ENCODE measurements at places on chromosomes 16 and 17.

DNA sequence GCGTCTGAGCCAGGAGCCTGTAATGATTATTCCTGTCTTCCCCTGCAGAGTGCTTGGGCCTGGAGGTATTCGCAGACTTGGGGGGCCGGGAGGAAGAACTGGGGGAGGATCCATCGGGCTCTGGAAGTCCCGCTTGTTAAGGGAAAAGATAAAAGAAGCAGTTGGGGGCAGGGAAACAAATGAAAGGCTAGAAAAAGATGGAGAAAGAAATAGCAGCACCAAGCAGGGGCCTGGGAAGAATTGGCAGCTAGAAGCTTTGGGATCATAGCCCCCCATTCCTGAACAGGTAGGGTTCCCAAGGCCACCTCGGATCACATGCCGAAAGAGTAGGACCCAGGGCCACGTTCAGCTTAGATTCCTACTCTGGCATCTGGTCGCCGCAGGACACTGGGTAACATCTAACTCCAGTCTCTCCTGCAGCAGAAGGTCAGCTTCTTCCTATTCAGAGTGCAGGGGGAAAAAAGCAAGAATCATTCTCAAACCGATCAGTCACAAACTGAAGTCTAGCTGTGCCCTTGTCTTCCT, 23.6 kb downstream of the ADAM11 start:
- no peak overlapping the region for H3K4me3 ChIP-seq
- H3K36me3 ChIP-seq = no peaks in the 10 kb centered on the region
- H3K4me1 ChIP-seq = peaks cover 11% of the 10 kb centered on the region
- no peak overlapping the region for H3K27ac ChIP-seq

DNA sequence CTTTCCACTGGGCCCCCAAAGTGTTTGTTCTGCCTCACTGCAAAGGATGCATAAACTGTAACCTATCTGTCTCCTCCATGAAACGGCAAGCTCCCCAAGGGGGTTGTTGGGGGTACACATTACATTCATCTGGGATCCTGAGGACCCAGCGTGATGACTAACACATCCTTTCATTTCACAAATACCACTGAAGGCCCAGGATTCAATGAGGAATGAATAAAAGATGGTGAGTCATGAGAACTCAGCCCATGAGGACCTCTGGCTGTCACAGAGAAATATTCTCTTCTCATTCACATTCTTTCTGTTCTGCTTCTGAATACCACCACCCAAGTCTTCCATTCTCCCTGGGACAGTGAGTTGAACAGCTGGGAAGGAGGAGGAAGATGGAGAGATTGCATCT, 149.8 kb downstream of the RBFOX3 start:
- H3K36me3 ChIP-seq = no peaks in the 10 kb centered on the region
- no peak overlapping the region for H3K4me3 ChIP-seq
- no peak overlapping the region for H3K27ac ChIP-seq
- H3K4me1 ChIP-seq = no peaks in the 10 kb centered on the region
- no peak for DNase-seq
- no peaks in the 10 kb centered on the region for H3K27me3 ChIP-seq

DNA sequence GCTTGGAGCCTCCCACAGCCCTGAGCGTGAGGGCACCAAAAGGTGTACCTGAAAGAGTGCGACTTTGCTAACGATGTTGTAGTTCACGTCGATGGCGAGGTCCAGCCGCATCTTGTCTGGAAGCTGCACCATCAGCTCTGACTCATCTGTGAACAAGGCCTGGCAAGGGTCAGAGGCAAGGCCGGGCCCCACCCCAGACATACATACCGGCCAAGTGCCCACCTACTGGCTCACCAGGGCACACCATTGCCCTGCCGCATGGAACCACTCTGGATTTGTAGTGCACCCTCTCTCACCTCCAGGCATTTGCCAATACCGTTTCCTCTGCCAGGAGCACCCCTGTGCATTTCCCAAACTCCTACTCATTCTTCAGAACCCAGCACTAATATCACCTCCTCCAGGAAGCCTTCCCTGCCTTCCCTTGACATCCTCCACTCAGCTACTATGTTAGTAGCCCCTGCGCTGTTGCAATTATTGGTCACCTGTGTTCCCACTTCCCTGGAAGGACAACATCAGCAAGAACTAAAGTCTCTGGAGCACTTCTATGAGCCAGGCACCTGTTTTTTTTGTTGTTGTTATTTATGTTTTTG, 69.4 kb downstream of the CNGB1 start:
- no peaks in the 10 kb centered on the region for H3K36me3 ChIP-seq
- no peak overlapping the region for H3K27ac ChIP-seq
- H3K27me3 ChIP-seq = peaks cover 9% of the 10 kb centered on the region

GRCh38 chr16:26961459-26961858, 105.3 kb upstream of the C16orf82 start:
- DNase-seq = no peak
- no peaks in the 10 kb centered on the region for H3K4me1 ChIP-seq
- H3K27ac ChIP-seq = no peak overlapping the region
- H3K4me3 ChIP-seq = no peak overlapping the region
- H3K27me3 ChIP-seq = no peaks in the 10 kb centered on the region
- no peaks in the 10 kb centered on the region for H3K36me3 ChIP-seq

DNA sequence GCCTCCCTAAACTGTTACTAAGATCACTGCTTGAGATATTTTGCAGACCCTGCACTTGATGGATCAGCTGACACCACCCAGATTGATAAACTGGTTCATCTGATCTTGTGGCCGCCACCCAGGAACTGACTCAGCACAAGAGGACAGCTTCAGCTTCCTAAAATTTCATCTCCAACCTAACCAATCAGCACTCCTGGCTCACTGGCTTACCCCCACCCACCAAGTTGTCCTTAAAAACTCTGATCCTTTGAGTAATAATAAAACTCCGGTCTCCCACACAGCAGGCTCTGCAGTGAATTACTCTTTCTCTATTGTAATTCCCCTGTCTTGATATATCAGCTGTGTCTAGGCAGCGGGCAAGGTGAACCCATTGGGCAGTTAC, 174.8 kb downstream of the UTP18 start:
- H3K27ac ChIP-seq = no peak overlapping the region
- no peaks in the 10 kb centered on the region for H3K36me3 ChIP-seq
- H3K4me1 ChIP-seq = no peaks in the 10 kb centered on the region

DNA sequence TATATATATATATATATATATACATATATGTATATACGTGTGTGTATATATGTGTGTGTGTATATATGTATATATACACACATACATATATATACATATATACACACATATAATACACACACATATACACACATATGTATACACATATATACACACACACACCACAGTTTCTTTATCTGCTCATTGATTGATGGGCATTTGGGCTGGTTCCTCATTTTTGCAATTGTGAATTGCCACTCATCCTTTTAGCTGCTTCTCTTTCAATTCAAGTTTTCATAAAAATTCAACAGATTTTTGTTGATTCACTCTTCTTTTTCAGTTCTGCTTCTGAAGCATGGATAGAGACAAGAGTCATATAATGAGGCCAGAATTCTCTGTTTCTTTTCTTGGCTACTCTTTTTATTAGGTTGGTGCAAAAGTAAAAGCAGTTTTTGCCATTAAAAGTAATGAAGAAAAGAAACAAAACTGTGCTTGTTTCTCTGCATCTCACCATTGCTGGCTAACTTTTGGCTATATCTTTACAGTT, 44.5 kb downstream of the SLFN5 start:
- no peaks in the 10 kb centered on the region for H3K27me3 ChIP-seq
- no peak overlapping the region for H3K27ac ChIP-seq
- no peak for DNase-seq
- peaks cover 8% of the 10 kb centered on the region for H3K4me1 ChIP-seq
- H3K4me3 ChIP-seq = no peak overlapping the region

DNA sequence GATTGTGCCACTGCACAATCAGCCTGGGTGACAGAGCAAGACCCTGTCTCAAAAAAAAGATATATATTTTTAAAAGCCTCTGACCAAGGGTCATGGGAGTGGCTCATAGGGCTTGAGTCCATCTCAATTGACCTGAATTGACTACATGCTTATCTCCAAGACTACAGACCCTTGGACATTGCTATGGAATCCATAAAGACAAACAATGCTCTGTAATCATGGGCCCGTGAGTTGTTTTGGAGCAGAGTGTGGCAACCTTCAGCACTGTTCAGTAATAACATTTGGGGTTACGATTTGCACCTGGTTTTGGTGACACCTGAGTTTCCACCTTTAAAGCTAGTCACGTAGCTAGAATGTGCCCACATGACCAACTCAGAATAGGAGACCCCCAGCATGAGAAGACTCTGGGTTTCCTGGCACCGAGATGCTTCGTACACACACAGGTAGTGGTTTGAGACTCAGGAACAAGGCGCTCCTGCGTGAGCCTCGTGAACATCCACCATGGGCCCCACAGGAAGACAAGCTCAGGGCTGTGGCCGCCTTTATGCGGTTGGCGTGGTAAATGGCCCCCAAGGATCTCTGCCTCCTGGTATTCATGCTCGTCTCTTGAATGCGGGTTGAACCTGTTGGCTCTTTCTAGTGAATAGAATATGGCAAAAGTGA, 66.6 kb upstream of the RPH3AL start:
- no peak for DNase-seq
- H3K4me1 ChIP-seq = no peaks in the 10 kb centered on the region
- no peaks in the 10 kb centered on the region for H3K36me3 ChIP-seq
- no peaks in the 10 kb centered on the region for H3K27me3 ChIP-seq
- H3K4me3 ChIP-seq = no peak overlapping the region
- H3K27ac ChIP-seq = no peak overlapping the region

Data from spleen (tissue), 13 donors.